ENCODE measurements at places on chromosomes 4 and X.

GRCh38 chrX:31838617-31839016, 766.8 kb upstream of the FTHL17 start:
- no peak for DNase-seq

DNA sequence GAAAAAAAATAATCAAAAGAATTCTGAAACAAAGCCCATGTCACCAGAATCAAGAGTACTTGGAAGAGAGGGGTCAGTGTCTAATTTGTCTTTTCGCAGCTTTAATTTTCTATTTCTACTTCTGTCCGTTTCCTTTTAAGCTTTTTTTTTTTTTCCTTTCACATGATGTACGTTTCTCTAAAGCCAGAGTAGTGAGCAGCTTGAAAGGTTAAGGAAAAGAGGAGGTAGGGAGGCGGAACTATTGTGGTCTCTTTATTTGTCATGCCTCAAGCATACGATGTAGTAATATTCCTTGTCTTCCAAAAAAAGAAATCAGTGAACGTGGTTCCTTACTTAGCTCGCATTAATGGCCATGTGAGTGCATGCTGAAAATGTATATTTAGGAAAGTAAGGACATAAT, 311.5 kb downstream of the TENM3 start:
- DNase-seq = no peak

DNA sequence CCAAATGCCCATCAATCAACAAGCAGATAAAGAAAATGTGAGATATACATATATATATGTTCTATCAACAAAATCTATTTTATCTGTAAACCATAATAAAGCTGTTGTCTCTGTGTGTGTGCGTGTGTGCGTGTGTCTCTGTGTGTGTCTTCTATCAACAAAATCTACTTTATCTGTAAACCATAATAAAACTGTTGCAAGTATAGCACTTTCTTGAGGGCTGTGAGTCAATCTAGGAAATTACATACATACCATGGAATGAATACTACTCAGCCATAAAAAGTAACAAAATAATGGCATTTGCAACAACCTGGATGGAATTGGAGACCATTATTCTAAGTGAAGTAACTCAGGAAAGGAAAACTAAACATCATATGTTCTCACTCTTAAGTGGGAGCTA, 12.5 kb upstream of the PLK4 start:
- DNase-seq = no peak

DNA sequence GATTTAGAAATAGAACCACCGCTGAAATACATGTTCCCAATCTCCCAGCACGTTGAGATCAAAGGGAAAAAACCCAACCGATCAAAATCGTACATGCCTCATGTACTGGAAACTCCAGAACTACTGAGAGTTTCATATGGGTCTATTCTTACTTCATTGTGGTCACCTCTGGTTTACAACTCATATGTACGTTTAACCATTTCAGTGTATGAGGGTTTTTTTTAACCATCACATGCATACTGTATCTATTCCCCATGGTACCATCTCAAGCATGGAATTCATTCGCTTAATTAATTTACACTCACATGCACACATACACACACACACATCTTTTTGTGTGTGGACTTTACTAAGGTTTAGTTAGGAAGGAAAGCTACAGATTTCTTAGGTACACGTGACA, 46.0 kb upstream of the CLNK start:
- no peak for DNase-seq

DNA sequence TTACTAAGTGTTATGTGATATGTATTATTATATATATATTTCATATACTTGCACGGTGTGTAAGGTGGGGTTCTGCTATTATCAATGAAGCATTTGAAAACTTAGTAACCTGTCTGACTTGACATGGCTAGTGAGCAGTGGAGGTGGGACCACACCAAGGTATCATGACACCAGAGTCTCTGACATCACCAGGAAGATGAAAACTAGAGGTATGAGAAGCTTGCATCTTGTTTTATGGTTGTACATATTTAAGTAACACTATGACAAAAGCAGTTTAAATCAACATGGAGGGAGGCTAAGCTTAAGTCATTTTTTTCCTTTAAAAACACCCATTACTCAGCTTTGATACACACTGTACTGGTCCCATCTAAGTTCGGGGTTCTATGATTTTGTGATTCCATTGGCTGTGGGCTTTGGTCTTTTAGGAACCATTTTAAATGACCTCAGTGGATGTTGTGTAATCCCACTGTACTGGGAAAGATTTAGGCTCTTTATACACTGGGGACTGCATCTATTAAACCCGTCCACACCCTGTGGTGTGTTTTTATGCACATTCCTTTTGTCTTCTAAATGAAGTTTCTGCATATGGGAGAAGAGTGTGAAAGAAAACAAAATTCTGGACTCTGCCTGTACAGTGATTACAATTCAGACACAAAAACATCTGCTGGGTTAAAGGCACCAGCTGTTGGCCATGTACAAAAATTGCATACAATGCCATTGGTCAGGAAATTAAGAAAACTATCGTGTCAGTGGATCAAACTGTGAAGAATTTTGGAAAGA, 570.6 kb downstream of the SPRY1 start:
- DNase-seq = no peak

GRCh38 chr4:106039796-106040195, 144.5 kb downstream of the NPNT start:
- no peak for DNase-seq

- DNase-seq = no peak
Measured at GRCh38 chr4:16783119-16783518, 115.3 kb downstream of the LDB2 start.
